Stimulated activated CD8-positive, alpha-beta memory T cell treated with anti-CD3 and anti-CD28 coated beads, Interleukin-7, amount 100 ng/mL, for 48 hours (primary cell): ENCODE measurements at places on chromosomes 1 and 21.

DNA sequence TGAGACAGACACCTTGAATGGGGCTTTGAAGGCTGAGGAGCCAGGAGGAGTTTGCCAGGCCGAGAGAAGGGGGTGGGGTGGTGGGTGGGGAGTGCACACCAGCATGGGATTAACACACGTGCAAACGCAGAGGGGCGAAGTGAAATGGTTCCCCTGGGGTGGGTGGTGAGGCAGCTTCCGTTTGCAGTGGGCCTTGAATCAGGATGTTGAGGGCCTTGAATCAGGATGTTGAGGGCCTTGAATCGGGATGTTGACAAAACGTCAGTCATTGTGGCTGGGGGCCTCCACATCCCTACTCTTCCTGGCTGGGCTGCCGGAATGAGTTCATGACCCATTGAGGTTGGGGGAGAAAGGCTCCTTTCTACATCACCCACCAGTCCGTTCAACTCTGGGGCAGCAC lies 16.6 kb downstream of the LDLRAP1 start:
- no peak for DNase-seq

- DNase-seq: no peak
These were observed 29.0 kb downstream of the PPFIA4 start for GRCh38 chr1:203055161-203055799.

DNA sequence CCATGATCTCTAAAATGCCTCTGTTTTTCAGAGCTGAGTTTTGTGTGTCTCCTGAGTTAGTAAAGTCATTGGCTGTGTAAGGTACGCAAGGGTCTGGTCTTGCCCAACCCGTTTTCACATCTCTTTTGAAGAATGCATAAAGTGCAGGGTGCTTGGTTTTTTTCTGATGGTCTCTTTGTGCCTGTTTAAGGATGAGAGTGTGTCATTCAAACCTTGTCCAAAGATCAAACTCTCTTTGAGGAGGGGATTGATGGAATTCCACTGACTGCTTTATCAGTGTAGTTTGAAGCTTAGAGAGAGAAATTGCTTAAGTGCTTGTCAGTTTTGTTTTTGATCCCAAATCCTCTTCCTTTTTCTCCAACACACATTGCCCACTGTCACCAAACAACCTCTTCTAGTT lies 20.0 kb upstream of the C8B start:
- DNase-seq: no peak

- DNase-seq: no peak
These were observed 124.7 kb downstream of the SYF2 start for GRCh38 chr1:25107643-25108010.

- DNase-seq: no peak
These were observed 9.3 kb downstream of the RGS1 start for GRCh38 chr1:192584866-192585265.
